ENCODE measurements at places on chromosomes 3 and 15.
A peak's percentile ranks its signal among the peaks of the same experiment; 100 is the strongest.

- no peak for DNase-seq
Observed at GRCh38 chr3:99384596-99384995, 253.8 kb upstream of the COL8A1 start.

DNA sequence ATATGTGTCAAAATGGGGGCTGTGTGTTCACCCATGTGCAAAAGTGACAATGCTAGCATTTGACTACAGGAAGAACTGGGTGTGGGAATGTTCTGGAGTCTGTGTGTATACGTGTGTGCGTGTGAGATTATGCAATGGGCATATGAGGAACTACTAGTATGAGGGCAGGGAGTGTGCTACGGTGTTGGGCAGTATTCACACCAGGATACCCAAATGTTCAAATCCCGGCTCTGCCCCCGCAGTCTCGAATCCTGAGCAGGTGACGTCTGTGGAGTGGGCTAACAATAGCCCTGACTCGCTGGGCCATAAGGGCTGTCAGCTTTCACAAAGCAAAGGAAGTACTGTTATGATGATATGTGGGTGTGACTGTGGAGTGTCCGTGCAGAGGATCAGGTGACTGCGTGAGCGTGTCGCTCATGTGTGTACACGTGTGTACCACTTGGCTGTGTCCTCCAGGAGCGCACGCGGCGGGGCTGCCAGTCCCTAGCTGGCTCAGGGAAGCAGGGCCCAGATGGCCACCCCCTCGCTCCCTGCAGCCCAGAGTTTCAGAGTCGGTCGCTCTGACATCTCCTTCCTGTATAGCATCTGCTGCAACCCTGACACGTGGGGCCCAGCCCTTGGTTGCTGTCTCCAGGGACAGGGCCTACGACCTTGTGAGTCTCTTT is 27.2 kb downstream of the IQSEC1 start:
- no peak for DNase-seq

GRCh38 chr15:89774492-89774891 is 1.6 kb upstream of the MESP2 start:
- no peak for DNase-seq

- no peak for DNase-seq
Observed at GRCh38 chr3:17007284-17007683, 122.5 kb downstream of the PLCL2 start.

GRCh38 chr3:53346922-53347260 is 452 bp downstream of the DCP1A start:
- no peak for DNase-seq

DNA sequence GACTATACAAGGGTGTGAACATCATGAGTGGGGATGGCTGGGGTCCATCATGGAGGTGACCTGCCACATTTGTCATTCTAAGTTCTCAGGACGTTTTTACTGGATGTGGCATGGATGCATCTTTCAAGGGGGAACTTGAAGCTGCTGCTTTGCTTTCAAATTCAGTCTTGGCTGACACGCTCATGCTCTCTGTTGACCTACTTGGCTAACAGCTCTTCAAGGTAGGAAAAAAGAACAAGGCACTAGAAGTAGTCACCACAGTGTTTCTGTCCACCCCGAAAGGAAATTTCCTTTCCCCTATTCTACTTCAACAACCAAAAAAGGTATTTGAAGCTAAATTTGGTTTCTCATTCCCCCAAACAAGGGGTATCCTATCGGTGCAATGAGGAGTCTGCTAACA is 15.0 kb downstream of the STIMATE start:
- DNase-seq: no peak

DNA sequence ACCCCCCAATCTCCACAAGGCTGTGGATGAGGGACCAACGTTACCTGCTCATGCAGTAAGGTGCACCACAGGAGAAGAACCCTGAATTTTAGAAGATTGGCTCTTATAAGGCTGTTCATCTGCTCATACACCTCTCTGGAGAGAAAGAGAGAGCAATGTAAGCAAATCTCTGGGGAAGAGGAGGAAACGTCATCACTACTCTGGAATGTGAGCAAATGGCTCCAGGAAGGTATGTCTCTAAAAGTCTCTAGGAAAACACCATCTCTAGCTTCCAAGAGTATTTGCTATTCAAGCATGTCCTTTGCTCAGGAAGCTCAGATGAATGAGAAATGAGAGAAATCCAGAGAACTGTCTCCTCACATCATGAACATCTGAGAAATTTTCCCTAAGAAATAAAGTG is 235.4 kb downstream of the TBL1XR1 start:
- no peak for DNase-seq

DNA sequence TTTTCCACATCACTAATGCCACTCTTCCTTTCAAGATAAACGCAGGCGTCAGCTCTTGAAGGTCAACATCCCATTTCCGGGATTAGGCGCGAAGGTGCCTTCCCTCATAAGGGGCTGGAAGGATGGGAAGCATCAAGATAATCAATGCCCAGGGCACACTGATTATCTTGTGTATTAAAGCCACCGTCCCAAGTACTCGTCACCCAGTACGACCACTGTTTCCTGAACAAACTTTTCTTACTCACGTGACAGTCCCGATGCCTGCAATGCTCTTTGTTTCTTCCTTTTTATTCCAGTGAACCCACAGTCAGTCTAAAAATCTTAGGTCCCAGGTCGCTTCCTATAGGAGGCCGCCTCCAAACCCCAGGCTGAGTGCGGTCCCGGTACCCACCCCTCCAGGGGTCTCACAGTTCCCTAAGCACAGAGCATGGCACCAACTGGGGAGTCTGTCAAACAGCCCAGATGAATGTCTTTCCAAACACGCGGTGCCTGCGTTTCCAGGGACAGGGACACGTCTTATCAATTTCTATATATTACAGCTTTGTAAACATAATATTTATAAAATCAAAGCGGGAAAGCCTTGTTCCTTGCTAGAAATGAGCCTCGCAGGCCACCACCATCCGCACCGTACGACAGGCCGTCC is 589 bp downstream of the ANAPC13 start:
- DNase-seq: peak; percentile 48

GRCh38 chr3:147218965-147219364 is 187.4 kb downstream of the ZIC4 start:
- DNase-seq: no peak

GRCh38 chr15:95658799-95659198 is 671.7 kb upstream of the NR2F2 start:
- DNase-seq: no peak

DNA sequence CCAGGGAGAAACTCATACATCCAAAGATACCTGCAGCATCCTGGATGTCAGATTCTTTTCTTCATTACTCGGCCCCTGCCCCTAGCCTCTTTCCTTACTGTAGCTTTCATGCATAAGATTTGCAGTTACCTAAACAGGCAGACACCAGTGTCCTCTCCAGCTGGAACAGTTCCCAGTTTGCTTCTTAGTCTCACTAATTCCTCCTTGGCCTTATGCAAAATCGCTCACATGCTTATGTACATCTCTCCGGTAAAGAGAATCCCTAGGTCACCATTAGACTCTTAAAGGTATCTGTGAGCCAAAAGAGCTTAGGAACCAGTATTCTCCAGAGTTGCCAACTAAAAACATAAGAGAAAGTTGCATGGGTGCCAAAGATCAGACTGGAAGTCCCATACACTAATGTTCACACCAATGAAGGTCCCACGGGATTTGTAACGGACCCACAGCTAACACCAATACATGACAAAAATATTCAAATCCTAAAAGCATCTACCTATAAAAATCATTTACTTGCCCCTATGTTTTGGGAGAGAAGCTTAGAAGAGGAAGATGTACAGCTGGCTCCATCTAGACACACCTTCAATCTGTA is 66.6 kb downstream of the CBLB start:
- no peak for DNase-seq

- DNase-seq: no peak
Observed at GRCh38 chr3:81761904-81762580, 597 bp upstream of the GBE1 start.

DNA sequence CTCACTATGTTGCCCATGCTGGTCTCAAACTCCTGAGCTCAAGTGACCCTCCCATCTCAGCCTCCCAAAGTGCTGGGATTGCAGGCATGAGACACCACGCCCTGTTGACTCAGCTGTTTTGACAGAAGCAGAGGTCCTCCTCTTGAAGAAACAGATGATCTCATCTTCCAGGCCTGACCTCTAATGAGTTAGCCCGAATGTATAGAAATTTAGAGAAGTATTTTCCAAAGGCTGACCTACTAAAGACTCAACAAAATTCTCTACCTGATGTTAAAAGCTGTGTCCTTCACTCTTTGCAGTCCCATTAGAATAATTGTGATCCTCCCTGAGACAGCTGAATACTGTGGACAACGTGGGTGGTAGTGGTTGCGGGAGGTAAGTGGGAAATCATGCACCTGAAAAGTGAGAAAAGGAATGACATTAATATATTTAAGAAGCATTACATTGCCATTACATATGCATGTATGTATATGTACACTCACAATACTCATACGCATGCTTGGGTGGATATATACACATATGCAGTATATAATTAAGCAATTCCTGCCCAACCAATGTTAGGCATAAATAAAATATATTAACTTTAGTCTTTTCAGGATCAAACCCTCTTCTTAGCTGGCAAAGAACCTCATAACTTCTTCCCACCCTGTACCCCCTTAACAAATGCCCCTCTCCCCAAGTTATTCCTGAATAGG is 204.6 kb upstream of the NR2F2 start:
- no peak for DNase-seq

- DNase-seq: no peak
Observed at GRCh38 chr3:132519914-132520313, 77.2 kb upstream of the ACKR4 start.

GRCh38 chr3:31432897-31433678 is 99.6 kb upstream of the STT3B start:
- DNase-seq: no peak

GRCh38 chr15:35549567-35549966 is 3.6 kb upstream of the DPH6 start:
- no peak for DNase-seq

GRCh38 chr15:70853318-70853972 is 512 bp downstream of the LARP6 start:
- no peak for DNase-seq

GRCh38 chr3:190192739-190193138 is 72.0 kb upstream of the P3H2 start:
- DNase-seq: no peak

DNA sequence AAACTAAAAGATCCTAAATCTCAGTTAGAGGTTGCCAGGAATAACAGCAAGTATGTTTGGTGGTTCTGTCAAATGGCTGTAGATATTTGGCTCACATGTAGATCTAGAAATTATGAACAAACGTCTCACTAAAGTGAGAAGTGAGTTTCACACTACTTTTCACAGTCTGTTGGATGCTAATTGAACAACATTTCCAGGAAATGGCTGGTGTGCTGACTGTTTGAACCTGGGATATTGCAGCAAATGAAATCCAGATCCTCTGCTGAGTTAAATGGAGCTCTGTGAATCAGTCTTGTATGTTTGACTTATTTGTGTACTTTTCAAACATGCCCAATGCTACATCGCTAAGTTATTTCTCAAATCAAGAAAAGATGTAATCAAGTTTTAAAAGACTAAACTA is 21.3 kb upstream of the RSL24D1 start:
- peak; percentile 30 for DNase-seq

- no peak for DNase-seq
Observed at GRCh38 chr3:192916371-192917027, 1.2 kb downstream of the MB21D2 start.

- DNase-seq: no peak
Observed at GRCh38 chr15:51386960-51387698, 45.7 kb downstream of the GLDN start.

DNA sequence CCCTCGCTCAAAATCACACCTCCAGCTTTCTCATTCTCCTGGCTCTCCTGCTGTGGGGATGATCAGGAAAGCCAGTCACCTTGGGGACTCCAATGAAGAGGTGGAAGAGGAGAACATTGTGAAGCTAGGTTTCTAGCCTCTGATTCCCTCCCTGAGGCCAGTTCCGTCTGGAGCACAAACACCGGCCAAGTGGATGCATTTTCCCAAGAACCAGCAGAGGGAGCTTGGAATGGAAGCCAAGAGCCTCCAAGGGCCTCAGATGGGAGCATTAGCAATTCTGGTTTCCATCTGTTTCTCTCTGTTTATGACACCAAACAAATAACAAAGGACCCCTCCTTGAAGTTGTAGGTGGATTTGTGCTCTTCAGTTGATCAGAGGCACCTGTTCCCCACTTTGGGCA is 40.6 kb upstream of the NMNAT3 start:
- DNase-seq: no peak

- DNase-seq: no peak
Observed at GRCh38 chr15:48800245-48800644, 10.6 kb downstream of the CEP152 start.
